Glutamatergic neuron (in vitro differentiated cells): ENCODE measurements at places on chromosomes 2 and 18. TPM values are rescaled to one million over a fixed set of nuclear protein-coding genes. Genes with fewer than 3 reads are reported as not detected.

NBAS gene
- 46.1 TPM for total RNA-seq

CAD gene
- 38.5 TPM for total RNA-seq

CXCR1 gene
- total RNA-seq: not detected

NEURL3 gene
- total RNA-seq: not detected

MC5R gene
- not detected for total RNA-seq

TMEM37 gene
- not detected for total RNA-seq

STARD6 gene
- not detected for total RNA-seq

C1QL2 gene
- not detected for total RNA-seq

CREG2 gene
- total RNA-seq: 1.3 TPM

CDH7 gene
- total RNA-seq: 1.6 TPM
